Mesenteric fat pad (tissue), 1 donor: ENCODE measurements at places on chromosomes 13 and 19. TPM values are rescaled to one million over a fixed set of nuclear protein-coding genes. Genes with fewer than 3 reads are reported as not detected.

The ZNF534 gene
- total RNA-seq, result not detected

The KPNA3 gene
- 36.5 TPM for total RNA-seq

The ZIK1 gene
- 2.4 TPM for total RNA-seq

The RASAL3 gene
- total RNA-seq, result 4.1 TPM

The SCEL gene
- total RNA-seq, result 0.13 TPM

The TEX26 gene
- total RNA-seq, result 0.45 TPM

The TECR gene
- total RNA-seq, result 119 TPM

The EPSTI1 gene
- total RNA-seq, result 18.2 TPM

The TSHZ3 gene
- total RNA-seq, result 12.6 TPM

The MISP gene
- total RNA-seq, result 0.67 TPM

The RFPL4A gene
- not detected for total RNA-seq

The NLRP5 gene
- total RNA-seq, result not detected

The ARRDC5 gene
- 0.67 TPM for total RNA-seq

The ZNF549 gene
- total RNA-seq, result 4.7 TPM

The EBI3 gene
- total RNA-seq, result 5.8 TPM

The EFNA2 gene
- not detected for total RNA-seq

The SLC10A2 gene
- not detected for total RNA-seq

The KLK15 gene
- not detected for total RNA-seq

The ADGRE1 gene
- total RNA-seq, result 2.4 TPM

The ZNF57 gene
- 1.6 TPM for total RNA-seq

The NUFIP1 gene
- total RNA-seq, result 5.2 TPM

The AMER2 gene
- 0.03 TPM for total RNA-seq

The DAPK3 gene
- total RNA-seq, result 56.5 TPM

The MAP3K10 gene
- 18.0 TPM for total RNA-seq

The SIGLEC12 gene
- total RNA-seq, result 1.9 TPM

The SIGLEC11 gene
- 3.0 TPM for total RNA-seq

The CYP4F8 gene
- not detected for total RNA-seq

The KLK2 gene
- total RNA-seq, result not detected

The FGF14 gene
- total RNA-seq, result 3.1 TPM

The LENG1 gene
- total RNA-seq, result 4.4 TPM

The ATP4B gene
- total RNA-seq, result not detected

The PRR22 gene
- total RNA-seq, result 1.5 TPM

The SLC27A1 gene
- total RNA-seq, result 36.5 TPM

The RFPL4AL1 gene
- total RNA-seq, result not detected

The ZNF419 gene
- 7.8 TPM for total RNA-seq

The PLEKHA4 gene
- 44.9 TPM for total RNA-seq

The OLFM2 gene
- 15.9 TPM for total RNA-seq

The RTBDN gene
- not detected for total RNA-seq

The CATSPERD gene
- not detected for total RNA-seq

The LIM2 gene
- not detected for total RNA-seq

The CDC16 gene
- 70.0 TPM for total RNA-seq

The CHST8 gene
- 1.4 TPM for total RNA-seq

The KLK4 gene
- total RNA-seq, result not detected

The RELB gene
- 17.7 TPM for total RNA-seq

The LGI4 gene
- total RNA-seq, result 7.7 TPM

The NLRP11 gene
- total RNA-seq, result not detected

The CCDC70 gene
- not detected for total RNA-seq

The PODNL1 gene
- total RNA-seq, result 0.93 TPM
